GM23338 (cell line): ENCODE measurements at places on chromosomes 4 and X. TPM values are rescaled to one million over a fixed set of nuclear protein-coding genes. Genes with fewer than 3 reads are reported as not detected.

DNA sequence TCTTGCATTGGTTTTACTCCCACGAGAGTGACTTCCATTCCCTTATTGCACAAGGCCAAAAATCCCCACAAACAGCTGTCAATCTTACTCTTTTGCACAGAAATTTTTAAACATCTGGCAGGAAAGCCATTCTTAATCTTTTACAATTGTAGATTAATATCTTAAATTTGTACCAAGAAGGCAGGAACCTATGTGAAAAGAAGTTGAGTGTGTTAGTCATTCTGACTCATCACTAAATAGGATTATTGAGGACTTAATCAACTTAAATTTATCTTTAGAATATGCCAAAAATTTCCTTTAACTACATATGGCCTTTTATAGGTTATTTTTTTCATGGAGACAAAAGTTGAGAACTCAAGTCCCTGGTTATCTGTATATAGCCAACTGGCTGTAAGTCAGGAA lies 49.0 kb upstream of the VEGFC start:
- DNase-seq, result no peak

DNA sequence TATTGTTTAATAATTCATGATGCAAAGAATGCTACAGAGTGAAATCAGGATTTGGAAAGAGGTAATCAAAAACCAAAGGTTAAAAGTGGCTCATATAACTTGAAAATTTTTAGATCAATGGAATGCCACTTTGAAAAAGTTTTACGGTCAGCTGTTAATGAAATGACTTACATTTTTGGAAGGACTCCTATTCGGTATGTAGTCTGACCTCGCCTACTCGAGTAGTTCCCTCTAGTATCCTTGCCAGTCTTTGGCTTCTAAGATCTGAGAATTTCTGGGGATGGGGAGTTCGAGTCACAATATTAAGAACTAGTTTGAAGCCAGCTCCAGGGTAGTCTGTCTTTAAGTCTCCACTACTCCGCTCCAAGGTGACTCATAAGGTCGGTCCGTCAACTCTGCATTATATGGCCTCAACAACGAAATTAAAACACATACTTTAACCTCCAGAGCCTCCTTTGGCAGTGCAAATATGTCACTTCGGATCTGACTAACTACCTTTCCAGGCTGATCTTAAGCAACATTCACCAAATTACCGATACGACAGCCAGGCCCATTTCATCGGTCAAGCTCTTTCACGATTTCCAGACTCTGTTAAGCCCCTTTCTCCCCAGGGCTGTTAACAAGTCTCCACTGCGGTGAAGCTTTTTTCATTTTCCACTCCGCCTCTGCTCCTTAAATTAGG lies 733 bp upstream of the NAA15 start:
- DNase-seq, result peak; percentile 38

DNA sequence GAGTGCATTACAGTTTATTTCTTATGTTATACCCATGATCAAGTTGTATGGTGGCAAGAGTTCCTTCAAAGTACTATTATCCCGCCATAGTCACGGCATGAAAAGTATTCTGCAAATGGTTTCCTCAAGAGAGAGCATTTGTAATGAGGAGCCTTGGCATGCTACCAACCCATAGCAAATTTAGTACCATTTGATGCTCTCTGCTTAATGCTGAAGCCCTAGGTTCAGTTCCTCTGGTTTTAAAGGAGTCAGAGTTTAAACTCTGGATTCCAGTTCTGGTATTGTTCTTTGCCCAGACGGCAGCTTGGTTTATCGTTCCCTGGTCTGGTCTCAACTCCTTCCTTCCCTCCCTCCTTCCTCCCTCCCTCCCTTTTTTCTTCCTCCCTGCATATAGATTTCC lies 371.3 kb downstream of the BMPR1B start:
- no peak for DNase-seq

Gene STS
- 1.4 and 1.7 TPM in 2 replicates for total RNA-seq

Gene SPANXB1
- not detected in 2 replicates for total RNA-seq
